ENCODE measurements at places on chromosomes 2 and 18. TPM values are rescaled to one million over a fixed set of nuclear protein-coding genes. Genes with fewer than 3 reads are reported as not detected.

ZNF514 gene
- 5.7 TPM for total RNA-seq

CWC22 gene
- 31.5 TPM for total RNA-seq

IL36B gene
- total RNA-seq = not detected

REG3G gene
- total RNA-seq = not detected

MBOAT2 gene
- total RNA-seq = 24.7 TPM

RRM2 gene
- 118 TPM for total RNA-seq

GALNT13 gene
- 5.2 TPM for total RNA-seq

MAPK4 gene
- 8.5 TPM for total RNA-seq

C2orf80 gene
- not detected for total RNA-seq

CPO gene
- total RNA-seq = not detected

KLHL29 gene
- 6.5 TPM for total RNA-seq

OSR1 gene
- not detected for total RNA-seq

KYNU gene
- 0.50 TPM for total RNA-seq

DPP10 gene
- total RNA-seq = 26.3 TPM

CRYGD gene
- 3.4 TPM for total RNA-seq

GKN2 gene
- total RNA-seq = not detected

DNA sequence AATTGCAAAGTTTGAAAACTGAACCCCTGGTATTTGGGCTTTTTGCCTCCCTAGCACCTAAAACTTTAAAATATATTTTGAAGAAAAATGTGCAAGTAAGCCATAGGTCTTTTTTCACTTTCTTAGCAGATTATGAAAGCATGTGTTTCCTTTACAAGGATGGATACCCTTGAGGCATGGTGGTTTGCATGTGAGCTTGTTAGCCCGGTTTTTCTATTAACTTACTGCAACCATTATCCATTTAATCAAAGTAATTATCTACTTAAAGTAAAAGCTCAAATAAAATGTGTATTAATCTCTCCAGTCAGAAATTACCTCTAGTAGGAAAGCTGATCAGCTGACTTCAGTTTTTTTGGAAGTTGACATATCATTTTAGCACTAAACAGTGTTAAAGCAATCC lies 140.6 kb downstream of the EML6 start:
- DNase-seq = no peak

DNA sequence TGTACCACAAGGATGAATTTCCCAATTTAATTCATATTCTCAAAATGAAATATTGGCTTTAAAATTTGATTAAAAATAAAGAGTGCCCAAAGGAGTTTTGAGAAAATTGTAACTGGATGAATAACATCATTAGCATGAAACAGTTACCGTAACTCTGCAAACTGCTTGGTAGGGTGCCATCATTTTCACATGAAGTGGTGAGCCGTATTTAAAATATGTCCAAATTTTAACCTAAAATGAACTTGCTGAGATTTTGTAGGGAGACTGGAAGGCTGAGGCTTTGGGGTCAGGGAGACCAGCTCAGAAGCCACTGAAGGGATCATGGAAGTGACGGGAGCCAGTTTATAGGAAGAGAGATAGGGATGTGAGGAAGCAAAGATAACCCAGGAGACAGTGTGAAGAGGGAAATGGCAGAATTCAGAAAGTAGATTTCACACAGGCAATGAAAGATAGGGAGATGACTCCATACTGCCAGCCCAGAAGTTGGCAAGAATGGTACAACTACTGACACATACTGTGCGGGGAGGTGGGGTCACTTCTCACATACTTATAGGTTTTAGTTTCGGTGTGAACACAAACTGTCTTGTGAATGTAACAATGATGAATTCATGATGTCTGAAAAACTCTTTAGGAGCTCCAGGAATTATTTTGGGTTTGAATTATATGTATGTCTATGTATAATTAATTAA lies 53.8 kb downstream of the EFEMP1 start:
- no peak for DNase-seq

- no peak for DNase-seq
Observed at GRCh38 chr2:173990970-173991819, 26.0 kb upstream of the SP3 start.

- DNase-seq = no peak
Observed at GRCh38 chr18:38611036-38611964, 1045.7 kb upstream of the CELF4 start.

- DNase-seq = no peak
Observed at GRCh38 chr2:46368401-46368800, 71.2 kb downstream of the EPAS1 start.

DNA sequence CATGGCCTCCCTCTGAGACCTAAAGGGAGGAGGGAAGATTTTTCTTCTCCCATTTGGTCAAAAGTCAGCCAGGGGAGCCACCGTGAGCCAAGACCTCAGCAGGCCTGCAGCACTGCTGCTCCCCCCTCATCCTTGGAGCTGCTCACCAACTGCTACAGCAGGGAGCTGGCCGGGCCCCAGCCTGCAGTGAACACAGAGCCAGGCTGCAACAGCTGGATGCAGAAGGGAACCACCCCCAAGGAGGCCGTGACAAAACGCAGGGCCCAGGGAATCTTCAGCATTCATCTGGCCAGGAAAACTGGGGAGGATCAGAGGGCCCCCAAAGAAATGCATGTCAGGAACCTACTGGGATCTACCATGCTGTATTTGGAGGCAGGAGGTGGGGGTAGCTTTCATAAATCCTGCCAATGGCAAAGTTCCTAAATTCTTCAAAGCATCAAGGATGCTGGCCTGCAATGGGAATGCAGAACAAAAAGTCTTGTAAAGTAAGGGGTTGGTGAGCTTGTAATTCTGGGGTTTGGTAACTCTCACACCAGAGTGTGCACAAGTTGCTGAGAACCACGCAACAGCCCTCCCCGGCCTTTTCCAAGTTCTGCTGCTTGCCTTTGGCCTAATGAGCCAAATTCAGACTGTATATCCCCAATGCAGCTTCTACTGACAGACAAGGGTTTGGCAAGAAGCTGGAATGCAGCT lies 61.0 kb downstream of the CACNB4 start:
- no peak for DNase-seq

DNA sequence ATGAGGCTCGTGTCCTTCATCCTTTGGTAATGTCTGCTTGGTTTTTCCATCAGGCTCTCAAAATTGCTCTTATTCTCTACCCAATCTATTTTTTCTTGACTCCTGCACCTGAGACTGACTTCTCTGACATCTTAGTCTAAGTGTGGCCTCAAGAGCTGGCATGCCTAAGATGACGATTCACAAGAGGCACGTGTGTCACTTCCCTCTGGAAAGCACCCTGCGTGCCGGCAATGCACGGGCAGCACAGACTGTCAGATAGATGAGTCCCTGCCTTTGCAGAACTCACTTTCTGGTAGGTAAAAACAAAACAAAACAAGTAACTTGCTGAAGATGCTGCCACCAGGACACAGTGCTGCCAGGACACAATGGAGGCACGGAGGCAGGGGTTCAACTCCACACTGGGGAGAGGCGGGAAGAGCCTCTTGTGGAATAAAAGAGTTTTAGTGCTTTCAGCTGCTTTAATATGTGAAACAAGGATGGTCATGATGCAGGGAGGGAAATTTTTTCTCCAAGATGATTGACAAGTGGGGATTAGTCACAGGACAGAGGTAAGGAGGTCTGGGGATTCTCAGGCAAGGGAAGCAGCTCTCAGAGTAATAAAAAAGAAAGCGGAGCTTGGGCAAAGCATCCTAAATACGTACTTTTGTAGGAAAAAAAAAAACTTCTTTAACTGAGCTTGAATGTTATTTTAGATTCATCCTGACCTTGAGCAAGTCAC lies 27.3 kb downstream of the CYB5A start:
- DNase-seq = no peak

DNA sequence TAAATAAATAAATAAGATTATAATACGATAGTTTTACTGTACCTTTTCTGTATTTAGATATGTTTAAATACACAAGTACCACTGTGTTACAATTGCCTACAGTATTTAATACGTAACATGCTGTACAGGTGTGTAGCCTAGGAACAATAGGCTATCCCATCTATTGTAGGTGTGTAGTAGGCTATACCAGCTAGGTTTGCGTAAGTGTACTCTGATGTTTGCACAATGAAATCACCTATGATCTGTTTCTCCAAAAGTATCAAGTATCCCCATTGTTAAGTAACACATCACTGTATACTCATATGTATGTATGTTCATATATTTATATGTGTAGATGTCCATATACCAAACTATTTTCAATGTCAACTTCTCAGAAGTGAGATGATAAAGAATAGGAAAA lies 118.2 kb upstream of the RND3 start:
- no peak for DNase-seq

DNA sequence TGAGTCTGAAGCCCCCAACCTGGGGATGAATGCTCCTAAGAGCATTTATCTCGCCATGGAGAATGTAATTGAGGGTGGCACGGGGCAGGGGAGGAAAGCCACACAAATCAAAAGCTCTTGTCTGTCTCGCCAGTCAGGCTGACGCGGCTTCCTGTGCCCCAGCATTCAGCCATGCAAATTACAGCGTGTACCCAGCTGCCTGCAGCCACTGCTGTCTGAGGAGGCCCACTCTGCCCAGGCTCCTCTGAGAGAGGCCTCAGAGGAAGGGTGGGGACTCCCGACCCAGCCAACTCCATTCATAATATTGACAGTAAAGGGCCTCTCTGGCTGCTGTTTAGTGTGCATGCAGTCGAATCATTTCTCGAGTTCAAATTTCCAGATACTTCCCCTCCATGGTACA lies 22.0 kb downstream of the SMAD7 start:
- no peak for DNase-seq

GRCh38 chr2:102698369-102699111 lies 63.3 kb upstream of the TMEM182 start:
- no peak for DNase-seq

GRCh38 chr18:59464486-59464885 lies 105.4 kb upstream of the LMAN1 start:
- no peak for DNase-seq

GRCh38 chr2:226187156-226187555 lies 612.5 kb downstream of the IRS1 start:
- DNase-seq = no peak

- DNase-seq = peak; percentile 57
Observed at GRCh38 chr2:171432969-171433762, 624 bp downstream of the METTL8 start.

- no peak for DNase-seq
Observed at GRCh38 chr2:73215254-73215653, 1.2 kb downstream of the SMYD5 start.

- no peak for DNase-seq
Observed at GRCh38 chr2:98099939-98100743, 13.2 kb downstream of the VWA3B start.

DNA sequence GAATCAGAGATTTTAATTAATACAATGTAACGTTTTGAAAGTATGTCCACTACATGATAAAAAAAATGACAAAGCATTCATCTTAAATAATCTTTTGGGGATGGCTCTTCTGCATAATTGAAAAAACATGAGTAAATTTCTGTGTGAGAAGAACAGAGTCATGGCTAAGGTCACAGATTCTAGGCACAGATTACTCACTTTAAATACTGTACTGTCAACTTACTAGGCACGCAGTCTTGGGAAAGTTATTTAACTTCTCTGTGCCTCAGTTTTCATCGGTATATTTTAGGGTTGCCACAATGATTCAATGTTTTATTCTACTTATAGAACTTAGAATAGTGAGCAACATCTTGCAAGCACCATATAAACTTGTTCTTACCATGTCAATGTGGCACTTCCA lies 49.2 kb downstream of the TMEFF2 start:
- no peak for DNase-seq

DNA sequence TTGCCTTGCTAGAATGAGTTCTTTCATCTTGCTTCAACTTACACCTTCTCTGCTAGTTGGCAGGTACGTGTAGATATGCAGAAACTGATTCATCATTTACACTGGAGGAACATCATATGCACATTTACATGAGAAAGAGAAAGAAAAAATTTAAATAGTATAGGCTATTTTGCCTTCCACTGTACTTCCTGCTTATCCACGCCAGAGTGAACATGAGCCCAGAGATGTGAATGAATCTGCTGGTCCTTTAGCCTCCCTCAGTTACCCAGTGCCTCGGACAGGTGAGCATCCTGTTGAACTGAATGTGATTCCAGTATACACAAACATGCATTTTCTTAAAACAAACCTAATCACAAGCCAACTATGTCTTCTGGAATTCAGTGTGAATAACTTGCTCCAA lies 83.6 kb downstream of the SESTD1 start:
- no peak for DNase-seq

DNA sequence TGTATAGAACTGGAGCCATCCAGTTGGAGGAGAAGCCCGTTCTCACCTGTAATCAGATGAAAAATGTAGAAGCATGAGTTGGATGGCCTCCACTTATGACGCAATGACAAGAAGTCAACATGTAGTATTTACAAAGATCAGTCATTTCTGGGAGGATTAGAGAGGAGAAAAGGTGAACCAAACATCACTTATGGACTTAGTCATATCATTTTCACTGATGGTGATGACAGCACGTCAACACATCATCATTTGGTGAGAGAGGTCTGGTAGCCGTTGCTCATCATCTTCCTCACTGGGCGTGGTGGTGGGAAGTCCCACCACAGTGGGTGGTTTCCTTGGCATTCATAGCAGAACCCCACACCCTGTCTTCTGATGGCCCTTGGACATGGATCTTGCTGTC lies 264.2 kb upstream of the EPAS1 start:
- no peak for DNase-seq

GRCh38 chr2:37005118-37005868 lies 39.0 kb upstream of the STRN start:
- DNase-seq = peak; percentile 75

DNA sequence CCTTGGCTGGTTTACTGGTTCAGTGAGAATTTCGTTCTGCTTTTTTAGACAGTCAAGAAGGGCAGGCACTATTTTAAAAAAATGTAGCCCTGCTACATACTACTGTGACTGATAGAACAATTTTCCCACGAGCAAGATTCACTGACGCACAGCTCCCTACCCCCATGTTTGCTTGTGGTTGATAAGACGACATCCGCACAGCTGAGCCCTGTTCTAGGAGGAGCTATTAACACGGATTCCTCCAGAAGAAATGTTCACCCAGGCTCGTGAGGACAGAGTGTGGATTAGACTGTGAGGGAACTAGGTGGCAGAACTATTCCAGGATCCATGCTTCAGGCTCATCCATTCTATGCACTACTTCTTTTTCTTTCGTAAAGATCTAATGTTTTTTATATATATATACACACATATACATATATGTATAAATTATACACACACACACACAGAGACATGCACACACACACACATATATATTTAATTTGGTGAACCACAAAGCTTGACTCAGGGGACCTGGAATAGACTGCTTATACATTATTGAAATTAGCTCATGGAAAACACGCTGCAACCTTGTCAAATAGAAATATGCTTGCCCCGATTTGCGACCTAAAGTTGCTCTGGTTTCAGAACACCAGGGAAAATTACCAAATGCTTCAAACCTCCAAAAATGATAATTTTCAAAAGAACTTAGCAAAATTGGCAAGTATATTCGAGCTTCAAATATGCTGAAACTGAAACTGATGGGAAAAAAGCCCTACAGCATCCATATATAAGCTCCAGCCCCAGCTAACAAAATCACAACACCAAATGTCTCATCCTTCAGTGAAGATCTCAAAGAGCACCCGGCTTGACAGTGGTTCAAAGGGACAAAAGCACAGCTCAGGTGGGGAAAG lies 370.4 kb downstream of the SOCS6 start:
- no peak for DNase-seq

GRCh38 chr2:215772003-215772402 lies 241.3 kb downstream of the MREG start:
- DNase-seq = peak; percentile 12

- no peak for DNase-seq
Observed at GRCh38 chr2:84931384-84931821, 25.9 kb downstream of the TMSB10 start.
